GM23248 (cell line): ENCODE measurements at places on chromosomes 4 and X. TPM values are rescaled to one million over a fixed set of nuclear protein-coding genes. Genes with fewer than 3 reads are reported as not detected.

GRCh38 chr4:14701896-14702295 lies 300.4 kb upstream of the CPEB2 start:
- H3K27me3 ChIP-seq: no peaks in the 10 kb centered on the region
- DNase-seq: no peak
- no peaks in the 10 kb centered on the region for H3K36me3 ChIP-seq
- no peak overlapping the region for H3K4me3 ChIP-seq
- no peak overlapping the region for H3K27ac ChIP-seq
- H3K4me1 ChIP-seq: no peaks in the 10 kb centered on the region

DNA sequence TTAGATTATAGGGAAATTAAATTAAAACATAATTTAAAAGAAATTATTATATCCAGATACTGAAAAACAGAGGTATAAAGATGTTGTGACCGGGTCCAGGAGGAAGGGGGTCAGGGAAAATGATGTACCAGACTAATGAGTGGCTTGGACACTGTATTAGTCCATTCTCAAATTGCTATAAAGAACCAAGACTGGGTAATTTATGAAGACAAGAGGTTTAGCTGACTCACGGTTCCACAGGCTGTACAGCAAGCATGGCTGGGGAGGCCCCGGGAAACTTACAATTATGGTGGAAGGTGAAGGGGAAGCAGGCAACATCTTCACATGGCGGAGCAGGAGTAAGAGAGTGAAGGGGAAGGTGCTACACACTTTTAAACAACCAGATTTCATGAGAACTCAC lies 3.4 kb upstream of the FAM9B start:
- DNase-seq: no peak
- H3K27ac ChIP-seq: no peak overlapping the region
- H3K36me3 ChIP-seq: no peaks in the 10 kb centered on the region
- no peaks in the 10 kb centered on the region for H3K4me1 ChIP-seq
- H3K4me3 ChIP-seq: no peak overlapping the region
- H3K27me3 ChIP-seq: no peaks in the 10 kb centered on the region

GRCh38 chrX:124895947-124896346 lies 423.7 kb upstream of the TEX13C start:
- H3K4me1 ChIP-seq: no peaks in the 10 kb centered on the region
- no peaks in the 10 kb centered on the region for H3K27me3 ChIP-seq
- H3K36me3 ChIP-seq: no peaks in the 10 kb centered on the region

- H3K4me3 ChIP-seq: no peak overlapping the region
- no peak overlapping the region for H3K27ac ChIP-seq
- H3K4me1 ChIP-seq: no peaks in the 10 kb centered on the region
These were observed 88.3 kb downstream of the OPHN1 start for GRCh38 chrX:68345025-68345424.

DNA sequence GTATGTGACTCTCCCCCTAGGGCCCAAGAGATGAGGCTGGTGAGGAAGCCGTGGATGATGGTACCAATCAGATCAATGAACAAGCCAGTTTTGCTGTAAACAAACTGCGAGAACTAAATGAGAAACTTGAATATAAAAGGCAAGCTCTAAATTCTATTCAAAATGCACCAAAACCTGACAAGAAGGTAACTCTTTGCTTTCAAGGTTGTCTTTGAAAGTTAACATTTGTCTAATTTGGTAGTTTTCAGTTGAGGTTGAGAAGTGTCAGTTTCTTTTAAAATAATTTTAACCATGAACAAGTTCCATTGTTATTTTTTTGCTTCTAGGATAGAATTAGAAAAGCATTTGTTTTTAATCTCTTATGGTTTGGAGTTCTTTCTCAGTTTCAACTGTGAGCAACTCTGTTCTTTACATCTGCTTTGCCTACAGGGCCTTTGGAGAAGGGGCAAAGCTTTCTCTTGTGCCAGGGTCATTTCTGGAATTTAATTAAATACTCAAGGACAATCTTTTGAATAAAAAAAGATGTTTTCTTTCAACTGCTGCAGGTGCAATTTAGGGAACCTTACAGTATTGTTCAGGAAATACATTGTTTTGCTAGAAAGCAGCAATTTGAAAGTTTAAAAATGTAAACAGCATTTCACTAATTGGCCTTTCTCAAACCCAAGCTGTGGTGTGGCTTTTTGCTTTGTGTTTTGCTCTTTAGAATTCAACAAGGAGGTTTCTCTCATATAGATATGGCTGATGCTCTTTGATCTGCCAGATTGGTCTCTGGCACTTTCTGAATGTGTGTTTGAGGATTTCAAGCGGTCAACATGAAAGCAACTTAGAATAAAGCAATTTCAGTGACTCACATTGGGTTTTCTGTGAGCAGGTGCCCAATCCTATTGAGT lies 62.9 kb downstream of the LRP2BP start:
- H3K27ac ChIP-seq: no peak overlapping the region
- H3K27me3 ChIP-seq: no peaks in the 10 kb centered on the region
- DNase-seq: no peak
- H3K4me3 ChIP-seq: no peak overlapping the region
- H3K36me3 ChIP-seq: no peaks in the 10 kb centered on the region
- no peaks in the 10 kb centered on the region for H3K4me1 ChIP-seq

ADH1C gene
- total RNA-seq: not detected in 2 replicates

SPANXB1 gene
- total RNA-seq: not detected in 2 replicates

GPR173 gene
- total RNA-seq: 0.86 and 2.7 TPM in 2 replicates

SPANXA1 gene
- total RNA-seq: not detected in 2 replicates
